ENCODE measurements at places on chromosomes 6 and 20.

DNA sequence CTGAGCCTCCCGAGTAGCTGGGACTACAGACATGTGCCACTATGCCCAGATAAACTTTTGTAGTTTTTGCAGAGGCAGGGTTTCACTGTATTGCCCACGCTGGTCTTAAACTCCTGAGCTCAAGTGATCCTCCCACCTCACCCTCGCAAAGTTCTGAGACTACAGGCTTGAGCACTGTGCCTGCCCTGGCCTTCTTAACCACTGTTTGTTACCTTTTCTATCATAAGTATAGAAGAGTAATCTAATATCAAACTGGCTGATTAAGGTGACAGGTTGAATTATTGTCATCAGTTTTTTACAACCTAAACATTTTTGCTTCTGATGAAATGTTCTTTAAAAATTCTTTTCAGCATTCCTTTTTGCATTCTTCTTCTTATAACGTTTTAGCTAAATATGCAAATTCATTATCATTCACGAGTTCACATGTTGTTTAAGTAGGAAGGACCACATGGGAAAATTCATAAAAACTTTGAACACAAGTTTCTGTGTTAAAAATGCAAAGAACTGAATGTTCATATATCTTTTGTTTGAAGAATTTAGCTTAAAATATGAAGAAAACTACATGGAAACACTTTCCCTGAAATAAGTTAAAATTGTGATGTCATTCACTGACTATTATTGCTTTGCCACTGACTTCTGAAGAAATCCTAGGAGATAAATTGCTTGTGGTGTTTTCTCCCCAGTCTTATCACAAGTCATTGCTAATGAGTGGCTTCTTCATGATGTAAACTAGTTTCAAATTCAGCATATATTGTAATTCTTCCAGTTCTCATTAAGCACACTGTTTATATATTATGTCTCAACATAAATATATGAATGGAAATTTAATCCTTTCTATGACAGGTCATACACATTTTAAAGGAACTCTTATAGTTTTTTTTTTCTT, 106.7 kb downstream of the ADGRB3 start:
- no peak for DNase-seq

GRCh38 chr6:4491501-4492260, 284.5 kb upstream of the CDYL start:
- no peak for DNase-seq

GRCh38 chr20:24296477-24297261, 172.8 kb upstream of the SYNDIG1 start:
- DNase-seq = peak; percentile 87

GRCh38 chr6:13480631-13481501, 6.5 kb downstream of the GFOD1 start:
- no peak for DNase-seq

- DNase-seq = no peak
Measured at GRCh38 chr6:136426627-136427377, 123.4 kb downstream of the MAP7 start.

GRCh38 chr6:90284236-90285041, 12.2 kb downstream of the BACH2 start:
- no peak for DNase-seq

- DNase-seq = no peak
Measured at GRCh38 chr6:167394820-167395219, 69.9 kb downstream of the TTLL2 start.

DNA sequence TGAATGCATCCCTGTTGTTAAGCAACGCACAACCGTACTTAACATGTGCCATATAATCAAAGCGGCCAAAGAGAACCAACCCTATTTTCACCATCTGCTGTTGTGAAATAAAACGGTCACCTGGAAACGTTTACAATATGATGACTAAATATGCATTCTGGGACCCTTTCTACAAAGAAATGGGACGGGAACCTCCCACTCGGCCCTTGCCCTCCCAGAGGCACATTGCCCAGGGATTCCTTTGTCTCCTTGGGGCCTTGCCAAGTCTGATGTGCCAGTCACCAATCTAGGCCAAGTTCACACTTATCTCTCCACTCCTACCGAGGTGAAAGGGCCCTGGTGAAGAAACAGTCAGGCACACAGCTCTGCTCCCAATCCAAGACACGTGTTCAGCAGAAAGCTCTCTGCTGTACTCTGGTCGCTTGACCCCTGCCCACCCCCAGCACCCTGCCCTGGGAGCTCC, 427.4 kb upstream of the JARID2 start:
- no peak for DNase-seq

GRCh38 chr6:52139985-52140680, 46.0 kb upstream of the IL17A start:
- DNase-seq = no peak

DNA sequence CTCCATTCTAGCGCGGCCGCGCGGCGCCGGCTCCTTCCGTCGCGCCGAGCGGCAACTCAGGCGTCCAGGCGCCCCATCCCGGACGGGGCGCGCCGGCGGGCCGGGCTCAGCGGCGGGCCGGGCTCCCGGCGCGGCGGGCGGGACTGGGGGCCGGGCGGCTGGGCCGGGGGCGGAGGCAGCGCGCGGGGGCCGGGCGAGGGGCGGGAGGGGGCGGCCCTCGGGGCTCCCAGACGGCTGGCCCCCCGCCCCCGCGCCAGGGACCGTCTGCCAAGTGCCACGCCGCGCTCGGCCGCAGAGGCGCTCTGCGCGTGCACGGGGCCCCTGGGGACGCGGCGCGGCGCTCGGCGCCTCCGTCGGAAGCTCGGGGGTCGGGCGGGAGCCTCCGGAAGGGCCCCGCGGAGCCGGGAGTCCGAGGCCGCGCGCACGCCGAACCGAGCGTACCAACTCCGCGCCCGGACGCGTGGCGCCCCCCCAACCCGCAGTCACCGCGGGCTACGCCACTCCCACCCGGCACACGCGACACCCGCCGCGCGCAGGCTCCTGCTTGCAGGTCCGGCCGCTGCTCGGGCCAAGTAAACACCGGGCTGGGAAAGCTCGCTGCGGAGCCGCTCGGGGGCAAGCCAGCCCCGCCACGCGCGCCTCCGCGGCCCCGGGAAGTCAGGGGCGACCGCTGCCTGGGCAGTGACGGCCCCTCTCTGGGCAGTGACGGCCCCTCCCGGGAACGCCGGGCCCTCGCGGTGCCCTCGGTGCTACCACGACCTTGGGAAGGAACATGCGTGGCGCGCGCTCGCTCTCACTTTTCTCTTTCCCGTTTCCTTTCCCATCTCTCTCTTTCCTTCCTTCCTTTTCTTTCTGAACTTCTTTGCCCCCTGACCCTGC, at the start of gene PREX1:
PREX1 (minus strand) TSS at position 145 of the 879 bp plus-strand sequence; CDS start at position 6, 139 bp downstream.
- peak; percentile 91 for DNase-seq

- peak; percentile 22 for DNase-seq
Measured at GRCh38 chr20:49380337-49380780, 102.1 kb downstream of the KCNB1 start.

- DNase-seq = no peak
Measured at GRCh38 chr6:169220068-169220964, 33.3 kb downstream of the THBS2 start.

- no peak for DNase-seq
Measured at GRCh38 chr20:39311851-39312506, 349.8 kb downstream of the DHX35 start.

GRCh38 chr6:116300566-116300965, 20.8 kb upstream of the TSPYL1 start:
- DNase-seq = no peak

GRCh38 chr6:43510827-43511163, 649 bp upstream of the LRRC73 start:
- DNase-seq = no peak

DNA sequence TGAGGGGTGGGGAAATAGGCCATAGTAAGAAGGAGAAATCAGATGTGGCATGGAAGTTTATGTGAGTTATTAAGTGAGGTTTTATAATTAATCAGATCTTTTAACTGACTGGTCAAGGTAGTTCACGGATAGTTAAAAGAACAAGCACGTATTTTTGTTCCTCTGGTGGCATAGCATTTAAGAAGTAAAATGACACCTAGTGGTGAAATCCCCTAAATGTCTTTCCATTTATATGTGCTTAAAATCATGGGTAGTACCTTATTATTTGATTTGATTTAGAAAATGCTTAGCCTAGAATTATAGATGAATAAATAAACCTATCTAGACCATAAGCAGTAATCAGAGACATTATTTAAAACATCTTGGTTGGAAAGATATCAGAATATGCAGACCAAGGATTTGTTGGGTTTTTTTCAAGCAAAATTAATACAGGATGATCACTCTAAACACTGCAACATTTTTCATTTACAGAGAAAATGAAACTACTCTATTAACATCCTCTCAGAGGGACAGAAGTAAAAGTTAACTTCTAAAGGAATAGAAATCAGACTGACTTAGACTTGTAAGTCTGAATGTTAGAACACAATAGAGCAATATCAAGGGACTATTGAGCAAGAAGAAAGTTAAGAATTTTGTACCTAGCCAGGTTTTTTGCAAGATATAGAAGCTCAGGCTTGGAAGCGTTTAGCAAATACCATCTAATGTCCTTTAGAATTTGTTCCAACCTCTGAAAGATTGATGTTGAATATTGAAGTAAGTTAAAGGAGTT, 81.1 kb downstream of the STXBP5 start:
- DNase-seq = peak; percentile 51

DNA sequence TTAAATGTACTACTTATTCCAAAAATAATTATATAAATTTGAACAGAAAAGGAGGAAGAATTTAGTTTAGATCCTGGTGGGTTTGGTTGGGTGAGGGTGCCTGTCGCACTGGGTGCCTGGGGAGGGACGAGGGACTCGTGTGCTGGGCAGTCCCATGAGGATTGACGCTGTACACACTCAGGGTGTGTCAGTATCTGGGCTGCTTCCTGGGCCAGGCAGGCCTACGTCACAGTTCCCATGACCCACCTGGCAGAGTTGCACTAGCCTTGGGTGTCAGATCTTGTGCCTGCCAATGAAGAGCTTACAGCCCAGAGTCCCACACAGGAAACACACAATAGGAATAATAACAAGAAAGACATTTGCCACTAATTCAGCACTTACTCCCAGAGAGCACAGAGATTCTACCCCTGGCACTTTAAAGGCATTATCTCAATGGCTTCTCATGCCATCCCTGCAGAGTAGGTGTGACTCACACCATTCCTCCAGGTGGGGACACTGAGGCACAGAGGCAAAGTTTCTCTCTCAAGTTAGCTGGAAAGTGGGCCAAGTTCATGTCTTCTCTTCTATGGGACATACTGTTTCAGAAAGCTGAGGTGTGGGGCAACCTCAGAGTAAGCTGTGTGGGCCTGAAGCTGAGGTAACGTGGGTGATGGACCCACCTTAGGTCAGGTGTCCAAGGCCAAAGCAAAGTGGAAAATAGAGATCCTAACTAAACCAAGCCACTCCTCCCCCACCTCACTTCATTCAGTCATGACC, 1.3 kb upstream of the SDCBP2 start:
- no peak for DNase-seq

DNA sequence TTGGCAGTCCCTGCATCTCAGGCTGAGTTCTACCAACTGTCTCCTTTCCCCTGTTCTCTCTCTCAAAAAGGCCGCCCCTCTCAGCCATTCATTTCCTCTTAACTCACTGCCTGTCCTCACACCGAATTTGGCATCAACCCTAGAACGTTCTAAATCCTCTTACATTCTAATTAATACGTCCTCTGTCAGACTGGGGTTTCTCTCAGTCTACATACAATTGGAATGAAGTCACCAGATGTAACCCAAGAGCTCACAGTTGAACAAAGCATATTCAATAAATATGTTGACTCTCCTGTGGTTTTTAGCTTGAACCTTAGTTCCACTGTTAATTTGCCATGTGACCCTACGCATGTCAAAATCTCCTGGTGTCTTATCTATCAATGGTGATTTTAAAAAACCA, 269.6 kb downstream of the CLIC5 start:
- DNase-seq = peak; percentile 7

- DNase-seq = no peak
Measured at GRCh38 chr20:59569305-59569704, 35.0 kb upstream of the PHACTR3 start.

DNA sequence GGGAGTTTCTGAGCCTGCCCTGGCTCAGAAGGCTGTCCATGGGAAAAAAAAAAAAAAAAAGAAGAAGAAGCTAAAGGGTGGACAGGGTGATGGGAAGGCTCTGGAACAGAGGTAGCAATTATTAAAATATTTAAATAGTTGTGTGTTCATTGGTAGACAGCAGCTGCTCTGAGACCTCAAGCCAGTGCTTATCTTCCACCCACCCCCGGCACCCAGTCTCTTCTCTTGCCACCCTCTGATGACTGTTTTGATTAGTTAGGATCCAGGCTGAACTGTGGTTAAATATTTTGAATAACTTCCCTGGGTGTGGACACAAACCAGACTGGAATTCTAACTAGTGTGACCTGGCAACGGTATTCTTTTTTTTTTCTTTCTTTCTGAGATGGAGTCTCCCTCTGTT, 16.9 kb upstream of the SRSF3 start:
- no peak for DNase-seq

DNA sequence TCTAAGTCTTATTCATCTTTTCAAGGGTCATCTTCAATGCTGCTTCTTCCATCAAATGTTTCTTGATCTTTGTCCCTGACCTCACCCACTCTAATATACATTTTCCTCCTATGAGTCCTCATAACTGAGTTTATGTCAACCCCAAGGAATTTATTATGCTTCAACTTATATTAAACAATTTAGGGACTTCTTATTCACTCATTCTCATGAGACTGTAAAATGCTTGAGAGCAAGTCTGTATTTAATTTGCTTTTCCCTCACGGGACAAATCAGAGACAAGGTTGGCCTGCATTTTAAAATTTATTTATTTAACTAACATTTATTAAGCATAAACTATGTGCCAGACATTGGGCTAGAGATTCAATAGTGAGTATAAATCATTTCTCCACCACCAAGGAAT, 312.0 kb upstream of the NT5E start:
- DNase-seq = no peak

GRCh38 chr6:114740547-114740946, 397.7 kb upstream of the HS3ST5 start:
- DNase-seq = no peak

- peak; percentile 17 for DNase-seq
Measured at GRCh38 chr6:109096208-109096607, 901 bp downstream of the CEP57L1 start.

- no peak for DNase-seq
Measured at GRCh38 chr6:45054610-45055009, 273.5 kb upstream of the RUNX2 start.

- no peak for DNase-seq
Measured at GRCh38 chr6:64429926-64430325, 794.3 kb downstream of the PHF3 start.

GRCh38 chr6:163381118-163381756, 33.3 kb upstream of the QKI start:
- no peak for DNase-seq

GRCh38 chr6:5463690-5464089, 202.4 kb downstream of the FARS2 start:
- DNase-seq = no peak

DNA sequence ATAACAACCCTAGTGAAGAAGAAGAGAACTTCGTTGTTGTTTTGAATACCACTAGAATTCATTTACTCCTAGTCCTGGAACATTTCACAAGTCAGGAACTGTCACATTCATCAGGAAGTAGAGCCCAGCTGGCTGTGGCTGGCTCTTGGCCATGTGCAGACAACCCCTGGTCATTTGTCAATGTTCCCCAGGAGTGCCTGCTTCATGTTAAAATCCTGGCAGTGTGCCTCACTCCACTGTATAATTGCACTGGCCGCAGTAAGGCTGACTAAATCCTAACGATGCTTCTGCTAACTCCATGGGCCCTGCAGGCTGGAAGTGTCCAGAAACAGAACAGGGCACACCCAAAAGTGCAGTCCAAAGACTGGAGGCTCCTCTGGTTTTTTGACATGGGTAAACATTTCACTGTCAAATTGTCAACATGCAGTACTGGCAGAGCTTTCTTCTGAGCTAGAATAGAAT, 41.5 kb upstream of the ADGRF1 start:
- peak; percentile 49 for DNase-seq

Measured in NCI-H82 (cell line).